ENCODE measurements at places on chromosomes 6 and 20. TPM values are rescaled to one million over a fixed set of nuclear protein-coding genes. Genes with fewer than 3 reads are reported as not detected.

DNA sequence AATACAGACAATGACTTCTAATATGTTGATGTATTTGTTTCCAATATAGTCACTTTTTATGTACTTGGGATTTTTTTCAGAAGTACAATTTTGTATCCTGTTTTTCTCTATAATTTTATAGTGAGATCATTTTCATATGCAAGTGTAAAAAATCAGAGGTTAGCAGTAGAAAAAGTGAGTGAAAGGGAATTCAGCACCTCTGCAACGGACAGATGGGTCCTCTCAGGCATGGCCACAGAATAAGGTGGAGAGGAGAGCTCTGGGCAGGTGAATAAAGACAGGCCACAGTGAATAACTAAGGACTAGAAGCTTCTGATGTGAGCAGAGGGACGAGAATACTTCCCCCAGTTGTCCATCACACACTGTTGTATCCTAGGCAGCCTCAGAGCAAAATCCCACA lies 210.1 kb upstream of the CNR1 start:
- no peak for DNase-seq
- H3K4me3 ChIP-seq: no peak overlapping the region
- no peak overlapping the region for H3K27ac ChIP-seq
- H3K36me3 ChIP-seq: no peaks in the 10 kb centered on the region
- no peaks in the 10 kb centered on the region for H3K4me1 ChIP-seq
- H3K27me3 ChIP-seq: peaks cover 46% of the 10 kb centered on the region

- H3K36me3 ChIP-seq: no peaks in the 10 kb centered on the region
- no peak for DNase-seq
- H3K4me3 ChIP-seq: no peak overlapping the region
- H3K27me3 ChIP-seq: no peaks in the 10 kb centered on the region
- H3K4me1 ChIP-seq: peaks cover 27% of the 10 kb centered on the region
Measured at GRCh38 chr6:45595010-45595851, 217.5 kb upstream of the SUPT3H start.

DNA sequence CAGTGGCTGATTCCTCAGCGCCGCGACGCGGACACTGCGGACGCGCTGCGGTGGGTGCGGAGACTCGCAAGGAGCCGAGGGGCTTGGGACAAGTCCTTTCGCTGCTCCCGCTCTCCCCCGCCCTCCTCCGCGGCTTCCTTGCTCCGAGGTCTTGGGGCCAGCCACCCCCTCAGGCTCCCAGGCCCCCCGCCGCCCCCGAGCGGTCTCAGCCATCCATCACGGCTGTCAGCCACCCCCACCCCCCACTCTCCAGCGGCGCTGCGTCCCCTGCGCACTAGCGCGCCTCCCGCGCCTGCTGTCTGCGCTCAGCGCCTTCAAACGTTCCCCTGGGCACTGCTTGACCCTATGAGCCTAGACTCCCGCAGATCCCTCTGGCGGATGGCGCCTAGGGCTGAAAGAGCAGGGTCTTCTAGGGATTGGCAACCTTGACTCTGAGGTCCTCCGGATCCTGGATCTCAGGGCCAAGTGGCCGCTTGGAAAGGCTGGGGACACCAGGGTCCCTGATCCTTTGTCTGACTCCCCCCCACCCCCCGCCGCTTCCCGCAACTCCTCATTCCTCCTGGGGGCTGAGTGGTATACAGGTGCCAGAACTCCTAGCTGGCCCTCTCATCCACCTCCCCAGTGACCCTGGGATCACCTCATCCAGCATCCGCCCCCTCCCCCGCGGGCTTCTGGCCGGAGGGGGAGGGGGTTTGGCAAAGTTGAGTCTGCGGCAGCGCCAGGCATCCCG lies 1.4 kb downstream of the SLC12A5 start:
- H3K4me1 ChIP-seq: no peaks in the 10 kb centered on the region
- no peak for DNase-seq
- peaks cover 57% of the 10 kb centered on the region for H3K27me3 ChIP-seq
- H3K4me3 ChIP-seq: no peak overlapping the region
- H3K36me3 ChIP-seq: peaks cover 7% of the 10 kb centered on the region
- H3K27ac ChIP-seq: no peak overlapping the region

Gene PHACTR3
- total RNA-seq: 0.52 TPM

All from T-helper 17 cell (primary cell).